Activated CD4-positive, CD25-positive, alpha-beta regulatory T cell (primary cell): ENCODE measurements at places on chromosomes 4 and X.

DNA sequence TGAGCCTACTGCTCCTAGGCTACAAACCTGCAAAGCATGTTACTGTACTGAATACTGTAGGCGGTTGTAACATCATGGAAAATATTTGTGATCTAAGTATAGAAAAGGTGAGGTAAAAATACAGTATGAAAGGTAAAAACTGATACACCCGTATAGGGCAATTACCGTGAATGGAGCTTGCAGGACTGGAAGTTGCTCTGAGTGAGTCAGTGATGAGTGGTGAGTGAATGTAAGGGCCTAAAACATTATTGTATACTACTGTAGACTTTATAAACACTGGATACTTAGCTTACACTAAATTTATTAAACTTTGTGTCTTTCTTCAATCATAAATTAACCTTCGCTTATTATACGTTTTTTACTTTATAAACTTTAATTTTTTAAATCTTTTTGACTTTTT is 3.7 kb downstream of the KIF4A start:
- DNase-seq: no peak

DNA sequence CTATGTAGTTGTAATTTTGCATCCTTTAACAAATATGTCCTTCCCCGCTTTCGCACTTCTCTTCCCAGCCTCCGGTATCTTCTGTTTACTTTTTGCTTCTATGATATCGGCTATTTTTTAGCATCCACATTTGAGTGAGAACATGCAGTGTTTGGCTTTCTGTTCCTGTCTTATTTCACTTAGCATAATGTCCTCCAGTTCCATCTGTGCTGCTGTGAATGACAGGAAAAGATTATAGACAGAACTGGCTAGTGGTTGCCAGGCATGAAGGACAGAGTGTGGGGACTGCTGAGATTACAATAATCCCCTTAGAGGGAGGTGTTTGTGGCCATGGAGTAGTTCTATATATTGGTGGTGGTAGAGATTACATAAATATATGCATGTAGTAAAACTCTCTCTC is 588.6 kb downstream of the NLGN4X start:
- no peak for DNase-seq

DNA sequence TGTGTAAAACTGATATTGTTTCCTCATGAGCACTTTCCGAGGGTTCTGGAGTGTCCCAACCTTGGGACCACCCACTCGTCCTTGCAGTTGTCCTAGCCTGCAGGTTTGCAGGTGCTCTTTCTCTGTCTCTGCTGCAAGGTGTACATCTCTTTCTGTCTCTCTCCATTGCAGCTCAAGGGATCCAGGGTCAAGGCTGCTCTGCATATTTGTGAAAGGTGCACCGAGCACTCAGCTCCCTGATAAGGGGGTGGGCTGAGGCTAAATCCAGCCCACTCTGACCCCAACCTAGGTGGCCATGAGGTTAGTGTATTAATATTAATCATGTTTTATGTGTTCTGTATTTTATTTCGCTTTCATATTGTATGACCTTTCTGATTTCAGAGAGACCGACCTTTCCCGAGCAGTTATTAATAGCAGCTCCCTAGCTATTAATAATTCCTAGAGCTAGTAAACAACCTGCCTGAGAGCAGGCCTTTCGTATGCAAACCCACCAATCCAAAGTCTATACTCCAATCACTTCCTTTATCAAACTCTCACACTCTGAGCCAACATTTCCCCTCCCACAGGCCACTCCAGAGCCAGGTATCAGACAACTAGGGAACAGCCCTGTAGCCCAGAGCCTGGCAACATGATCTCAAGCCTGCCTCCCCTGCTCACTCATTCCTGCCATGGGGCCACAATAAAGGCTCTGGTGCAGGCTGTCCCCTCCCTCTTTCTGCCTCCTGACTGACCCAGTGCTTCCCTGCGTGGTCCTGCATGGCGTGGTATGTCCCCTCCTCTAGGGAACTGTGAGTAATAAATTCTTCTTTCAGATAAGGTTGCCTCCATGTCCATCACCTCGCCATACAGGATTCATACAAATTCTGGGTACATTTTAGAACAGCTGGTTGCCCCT is 73.9 kb downstream of the SLC2A9 start:
- DNase-seq: no peak

DNA sequence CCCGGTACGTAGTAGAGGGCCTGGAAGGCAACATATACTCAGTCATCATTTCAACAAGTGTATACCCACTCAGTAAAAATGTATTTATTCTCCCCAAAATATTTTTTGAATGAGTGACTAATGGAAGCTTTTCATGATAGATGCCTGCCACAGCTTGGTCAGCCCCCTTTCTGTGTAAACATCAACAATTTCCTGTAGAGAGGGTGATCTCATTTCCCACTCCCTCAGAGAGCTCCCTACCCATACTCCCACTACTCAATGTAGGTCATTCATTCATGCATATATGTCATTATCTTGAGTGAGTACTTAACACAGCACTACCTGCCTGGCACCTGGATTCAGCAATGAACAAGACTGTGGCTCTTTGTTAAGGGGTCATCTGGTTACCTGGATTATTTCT is 81.9 kb downstream of the STK32B start:
- no peak for DNase-seq

DNA sequence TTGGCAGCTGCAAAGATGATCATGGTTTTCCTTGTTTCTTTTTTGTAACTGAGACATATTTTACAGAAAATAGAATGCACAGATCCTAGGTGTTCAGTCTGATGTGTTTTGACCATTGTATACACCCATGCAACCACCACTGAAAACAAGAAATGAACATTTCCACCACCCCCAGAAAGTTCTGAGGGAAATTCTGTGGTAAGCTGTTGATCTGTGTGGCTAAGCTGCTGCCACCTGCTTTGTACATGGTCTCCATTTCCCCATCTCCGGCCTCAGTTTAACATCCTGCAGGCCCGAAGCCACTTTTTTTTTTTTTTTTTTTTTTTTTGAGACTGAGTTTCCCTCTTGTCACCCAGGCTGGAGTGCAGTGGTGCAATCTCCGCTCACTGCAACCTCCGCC is 65.3 kb downstream of the NYX start:
- no peak for DNase-seq

- DNase-seq: no peak
These were observed 225.2 kb upstream of the PPARGC1A start for GRCh38 chr4:24114919-24115500.

GRCh38 chrX:13903405-13903804 is 86.5 kb upstream of the GPM6B start:
- no peak for DNase-seq

GRCh38 chrX:139559383-139560042 is 29.0 kb downstream of the F9 start:
- no peak for DNase-seq

DNA sequence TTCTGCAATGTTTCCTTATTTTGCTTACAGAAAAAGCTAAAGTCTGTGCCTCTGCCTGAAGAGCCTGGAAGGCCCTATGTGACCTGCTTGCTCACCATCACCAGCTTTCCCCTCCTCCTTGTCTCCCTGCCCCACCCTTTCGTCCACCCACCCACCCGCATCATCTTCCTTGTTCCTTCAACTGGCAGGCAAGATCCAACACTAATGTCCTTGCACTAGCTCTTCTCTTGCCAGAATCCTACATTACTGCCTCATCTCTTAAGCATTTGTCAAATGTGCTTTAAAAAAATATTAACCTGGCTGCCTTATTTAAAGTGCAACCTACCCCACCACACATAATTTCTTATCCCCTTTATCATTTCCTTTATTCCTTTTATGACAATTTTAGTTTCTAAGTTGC is 165.1 kb upstream of the PPP3CA start:
- DNase-seq: no peak

- DNase-seq: no peak
These were observed 8.3 kb upstream of the AGA start for GRCh38 chr4:177450426-177451107.

DNA sequence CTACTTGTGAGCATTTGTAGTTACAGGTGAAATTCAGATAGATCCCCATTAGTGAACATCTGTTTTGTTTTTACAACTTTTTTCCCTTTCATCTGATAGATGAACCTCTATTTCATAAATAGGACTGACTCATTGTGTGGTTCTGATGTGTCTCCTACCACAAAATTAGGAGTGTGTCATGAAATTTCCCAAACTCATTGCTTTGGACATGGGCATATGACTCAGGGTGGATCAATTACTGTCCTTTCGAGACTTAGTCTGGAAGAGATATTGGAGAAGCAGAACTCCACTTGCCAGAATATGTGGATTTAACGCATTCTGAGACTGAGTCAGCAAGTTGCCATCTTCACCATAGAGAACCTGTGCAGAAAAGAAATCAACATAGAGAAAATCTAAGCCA is 53.5 kb upstream of the PCDH10 start:
- DNase-seq: no peak

GRCh38 chr4:98963538-98964433 is 31.7 kb upstream of the METAP1 start:
- DNase-seq: no peak

- DNase-seq: no peak
These were observed 155.5 kb upstream of the PSAPL1 start for GRCh38 chr4:7590189-7590588.

DNA sequence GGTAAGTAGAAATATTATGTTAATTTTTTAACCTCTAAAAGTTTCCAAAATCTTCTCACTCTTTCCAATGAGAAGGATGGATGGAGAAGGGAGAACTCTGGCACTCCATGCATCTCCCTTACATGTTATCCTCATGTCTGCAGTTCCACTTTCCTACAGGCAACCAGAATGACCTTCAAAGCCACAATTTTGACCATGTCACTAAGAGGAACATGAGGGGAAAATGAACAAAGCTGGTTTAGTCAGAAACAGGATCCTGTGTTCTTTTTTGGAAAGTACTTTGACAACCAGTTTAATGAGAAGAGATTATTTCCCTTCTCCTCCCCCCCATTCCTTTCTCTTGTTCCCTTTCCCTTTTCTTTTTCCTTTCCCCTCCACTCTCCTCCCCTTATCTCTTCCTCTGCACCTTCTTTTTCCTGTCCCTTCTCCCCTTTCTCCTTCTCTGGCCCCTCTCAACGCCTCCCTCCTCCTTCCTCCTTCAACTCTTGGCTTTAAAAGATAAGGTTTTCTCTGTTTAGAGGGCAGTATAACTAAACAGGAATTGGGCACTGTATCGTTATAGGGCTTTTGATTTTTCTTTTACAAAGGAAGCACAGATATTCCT is 42.5 kb downstream of the DTHD1 start:
- no peak for DNase-seq

DNA sequence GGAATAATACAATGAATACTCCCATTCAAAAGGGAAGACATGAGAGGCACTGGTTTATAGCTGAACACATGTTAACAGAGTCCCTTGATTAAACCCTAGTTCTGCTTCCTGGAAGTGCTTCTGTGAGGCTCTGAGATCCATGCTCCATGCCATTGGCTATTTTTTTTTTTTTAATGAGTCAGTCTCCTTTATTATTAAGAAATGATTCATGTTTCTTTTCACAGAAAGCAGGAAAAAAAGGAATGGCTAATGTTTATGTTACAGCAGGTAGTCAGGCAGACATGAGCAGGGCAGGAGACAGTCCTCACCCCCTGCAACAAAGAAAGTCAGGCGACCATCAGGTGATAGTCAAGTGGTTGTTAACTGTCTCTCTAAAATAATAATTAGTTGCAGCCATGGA is 598.7 kb downstream of the EPHA5 start:
- no peak for DNase-seq

- no peak for DNase-seq
These were observed 160.5 kb downstream of the LRBA start for GRCh38 chr4:150854600-150854999.

DNA sequence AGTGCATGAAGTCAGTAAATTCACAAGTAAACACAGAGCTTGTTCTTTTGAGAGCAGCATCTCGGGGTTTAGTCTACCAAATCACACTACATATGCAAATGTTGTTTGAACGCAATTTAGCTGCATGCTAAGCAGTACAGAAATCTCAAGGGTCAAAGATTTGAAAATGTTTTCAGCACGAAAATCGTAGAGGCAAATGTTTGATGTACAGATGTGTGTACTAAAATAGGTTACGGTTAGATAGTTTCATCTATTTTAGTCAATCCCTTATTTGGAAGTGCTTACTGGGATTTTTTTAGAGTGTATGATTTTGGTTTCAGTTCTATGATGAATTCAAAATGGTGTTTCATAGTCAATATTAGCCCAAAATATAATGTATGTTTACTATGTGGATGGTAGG is 1928.2 kb upstream of the TENM3 start:
- no peak for DNase-seq

GRCh38 chr4:172393220-172393619 is 580.0 kb downstream of the GALNTL6 start:
- no peak for DNase-seq

DNA sequence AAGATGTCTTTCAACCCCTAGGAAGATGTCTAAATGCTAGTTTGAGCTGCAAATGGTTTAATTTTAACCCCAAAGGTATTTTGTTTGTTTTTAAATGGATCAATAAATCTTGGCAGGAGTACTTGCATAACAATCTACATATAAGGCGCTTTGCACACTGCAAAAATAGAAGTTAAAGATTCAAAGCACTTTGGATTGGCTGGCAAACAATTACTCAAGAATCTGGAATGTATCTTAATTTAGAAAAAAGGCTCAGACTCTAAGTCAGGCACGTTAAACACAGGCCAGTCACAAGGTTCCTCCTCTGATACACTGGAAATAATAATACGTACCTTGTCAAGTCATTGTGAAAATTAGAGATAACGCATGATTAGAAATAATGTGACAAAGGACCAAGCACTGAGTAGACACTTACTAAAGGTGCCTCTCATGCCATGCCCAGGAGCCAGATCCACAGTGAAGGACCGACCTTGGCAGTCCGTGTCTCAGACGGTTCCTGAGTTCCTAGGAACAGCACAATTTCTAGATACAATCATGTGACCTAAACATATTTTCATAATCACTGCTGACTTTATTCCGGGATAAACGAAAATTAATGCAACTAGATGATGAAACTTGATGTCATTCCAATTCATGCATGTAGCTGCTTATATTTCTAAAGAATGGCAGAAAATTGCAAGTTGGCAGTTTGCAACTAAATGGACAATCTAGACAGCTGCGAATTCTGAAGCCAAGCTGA is 49.6 kb downstream of the PROM1 start:
- no peak for DNase-seq
